ENCODE measurements at places on chromosomes 5 and 9.

GRCh38 chr9:115849679-115850412, 303.7 kb upstream of the PAPPA start:
- no peak for DNase-seq

GRCh38 chr5:140372971-140373487, 13.0 kb downstream of the SLC4A9 start:
- no peak for DNase-seq

DNA sequence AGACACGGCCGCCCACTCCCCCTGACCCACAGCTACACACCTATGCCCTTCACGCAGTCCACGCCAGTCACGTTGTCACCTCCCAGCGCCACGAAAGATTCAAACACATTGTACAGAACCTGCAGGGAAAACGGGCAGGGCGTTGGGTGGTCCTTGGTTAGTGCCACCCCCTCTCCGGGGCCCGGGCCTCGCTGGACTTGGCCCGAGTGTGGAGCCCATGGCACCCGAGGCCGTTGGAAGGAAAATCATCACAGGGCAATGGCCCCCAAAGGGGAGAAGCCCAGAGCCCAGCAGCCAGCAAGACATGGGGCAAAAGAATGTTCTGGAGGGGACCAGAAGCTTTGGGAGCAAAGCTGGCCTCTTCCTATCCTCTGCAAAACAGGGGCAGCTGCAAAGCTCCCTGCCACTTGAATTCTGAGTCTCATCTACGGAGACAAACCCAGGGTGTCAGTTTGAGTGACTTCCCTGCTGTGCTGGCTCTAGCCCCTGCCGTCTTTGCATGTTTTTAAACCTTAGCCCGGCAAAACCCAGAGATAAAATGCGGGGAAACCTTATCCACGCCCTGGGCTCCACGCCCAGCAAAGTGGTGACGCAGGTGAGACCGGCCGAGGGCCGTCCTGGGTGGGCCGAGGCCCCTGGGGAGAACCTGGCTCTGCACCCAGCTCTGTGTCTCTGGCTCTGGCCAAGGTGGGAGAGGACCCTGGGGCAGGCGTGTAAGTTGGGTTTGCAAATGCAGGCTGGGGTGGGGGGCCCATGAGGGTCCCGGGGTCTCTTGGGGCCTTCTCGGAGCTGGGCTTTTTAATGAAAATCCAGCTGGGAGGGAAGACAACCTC, 38.9 kb downstream of the SLC9A3 start:
- DNase-seq = no peak

GRCh38 chr5:14342306-14342705, 199.2 kb downstream of the TRIO start:
- no peak for DNase-seq

GRCh38 chr5:138408023-138408422, 30.8 kb upstream of the REEP2 start:
- DNase-seq = no peak

DNA sequence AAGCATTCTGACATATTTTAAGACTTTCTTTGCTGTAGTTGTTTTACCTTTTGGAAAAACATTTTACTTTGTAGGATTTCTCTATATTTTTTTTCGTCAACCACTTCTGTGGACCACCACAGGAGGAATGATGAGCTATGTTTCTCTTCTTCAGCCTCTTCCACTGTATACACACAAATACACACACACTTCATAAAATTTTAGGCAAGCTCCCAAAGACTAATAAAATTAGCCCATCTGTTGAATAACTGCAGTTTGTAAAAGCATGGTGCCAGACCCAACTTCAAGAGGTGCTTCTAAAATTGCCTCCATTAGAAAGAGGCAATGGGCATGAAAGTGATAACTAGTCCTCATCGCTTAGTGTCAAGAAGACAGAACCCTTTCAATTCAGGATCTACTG, 4.1 kb upstream of the CEP120 start:
- DNase-seq = no peak

- DNase-seq = no peak
Observed at GRCh38 chr9:13971966-13972655, 341.8 kb downstream of the NFIB start.

DNA sequence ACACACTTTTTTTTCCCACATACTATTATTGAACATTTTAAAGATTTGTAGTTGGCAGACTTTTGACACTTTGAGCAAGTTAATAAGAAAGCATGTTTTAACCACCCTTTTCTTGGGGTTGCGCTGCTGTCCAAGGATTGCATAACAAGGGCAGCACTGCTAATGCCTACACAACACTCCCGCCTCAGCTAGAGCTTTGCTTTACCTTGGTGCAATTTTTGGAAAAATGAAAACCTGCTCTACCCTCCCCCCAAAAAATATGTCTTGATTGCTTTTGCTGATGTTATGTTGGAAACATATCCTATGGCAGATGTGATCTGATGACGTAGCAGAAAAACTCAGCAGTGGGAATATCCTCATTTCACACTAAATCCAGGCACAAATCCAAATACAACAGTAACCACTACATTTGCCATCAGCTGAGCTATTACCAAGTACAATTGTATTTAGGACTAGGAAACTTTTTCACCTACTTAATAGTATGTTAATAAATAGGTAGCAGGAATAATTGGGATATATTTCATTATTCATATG, 51.5 kb downstream of the UBE2R2 start:
- DNase-seq = no peak

DNA sequence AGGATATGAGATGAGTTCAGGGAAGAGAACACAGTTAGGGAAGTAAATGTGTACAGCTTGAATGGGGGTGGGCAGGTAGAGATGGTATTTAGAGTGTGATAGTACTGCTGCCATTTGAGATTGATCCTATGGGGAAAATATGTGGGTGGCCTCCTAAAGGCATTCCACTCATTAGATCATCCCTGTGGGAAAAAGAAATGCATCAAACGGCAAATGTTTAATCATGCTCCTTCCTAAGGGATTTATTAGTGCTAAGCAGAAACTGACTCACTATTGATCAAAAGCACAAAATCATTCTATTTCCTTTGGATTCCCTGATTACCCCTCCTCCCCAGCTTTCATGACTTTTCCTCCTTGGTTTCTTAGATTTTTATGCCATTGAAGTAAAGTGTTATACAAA, 36.4 kb upstream of the SMC5 start:
- no peak for DNase-seq

DNA sequence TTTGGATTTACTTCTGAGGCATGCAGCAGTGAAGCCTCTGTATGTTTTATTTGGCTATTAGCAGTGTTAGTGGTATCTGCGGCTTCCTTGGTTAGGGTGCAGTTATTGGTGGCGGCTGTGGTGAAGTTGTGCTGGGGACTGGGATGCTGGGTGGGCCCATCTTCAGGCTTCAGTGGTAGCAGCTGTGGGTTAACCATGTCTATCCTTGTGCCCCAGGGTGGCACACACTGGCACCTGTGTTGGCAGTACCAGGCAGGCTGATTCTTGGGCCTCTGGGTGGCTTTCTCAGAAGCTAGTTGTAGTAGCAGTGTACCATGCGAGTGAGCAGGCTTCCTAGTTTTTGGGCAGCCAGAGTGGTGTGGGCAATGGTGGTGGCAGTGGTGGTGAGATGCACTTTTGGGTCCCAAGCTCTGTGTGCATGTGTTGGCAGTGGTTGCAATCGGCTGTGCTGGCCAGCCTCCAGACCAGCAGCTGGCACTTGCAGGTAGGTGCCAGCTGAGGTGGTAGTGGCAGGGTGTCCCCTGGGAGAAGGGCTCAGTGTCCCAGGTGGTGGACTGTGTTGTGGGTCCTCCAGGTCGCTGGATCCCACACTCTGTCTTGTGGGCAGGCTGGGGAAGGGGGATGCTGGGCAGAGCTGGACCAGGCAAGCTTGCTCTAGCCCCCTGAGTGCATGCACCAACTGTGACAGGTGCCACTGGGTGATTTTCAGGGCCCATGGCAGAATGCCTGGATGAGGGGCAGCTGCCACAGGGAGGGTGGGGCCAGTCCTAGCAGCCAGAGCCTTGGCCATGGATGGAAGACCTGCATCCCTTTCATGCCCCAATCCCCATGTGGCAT, 13.6 kb downstream of the AHRR start:
- DNase-seq = no peak

DNA sequence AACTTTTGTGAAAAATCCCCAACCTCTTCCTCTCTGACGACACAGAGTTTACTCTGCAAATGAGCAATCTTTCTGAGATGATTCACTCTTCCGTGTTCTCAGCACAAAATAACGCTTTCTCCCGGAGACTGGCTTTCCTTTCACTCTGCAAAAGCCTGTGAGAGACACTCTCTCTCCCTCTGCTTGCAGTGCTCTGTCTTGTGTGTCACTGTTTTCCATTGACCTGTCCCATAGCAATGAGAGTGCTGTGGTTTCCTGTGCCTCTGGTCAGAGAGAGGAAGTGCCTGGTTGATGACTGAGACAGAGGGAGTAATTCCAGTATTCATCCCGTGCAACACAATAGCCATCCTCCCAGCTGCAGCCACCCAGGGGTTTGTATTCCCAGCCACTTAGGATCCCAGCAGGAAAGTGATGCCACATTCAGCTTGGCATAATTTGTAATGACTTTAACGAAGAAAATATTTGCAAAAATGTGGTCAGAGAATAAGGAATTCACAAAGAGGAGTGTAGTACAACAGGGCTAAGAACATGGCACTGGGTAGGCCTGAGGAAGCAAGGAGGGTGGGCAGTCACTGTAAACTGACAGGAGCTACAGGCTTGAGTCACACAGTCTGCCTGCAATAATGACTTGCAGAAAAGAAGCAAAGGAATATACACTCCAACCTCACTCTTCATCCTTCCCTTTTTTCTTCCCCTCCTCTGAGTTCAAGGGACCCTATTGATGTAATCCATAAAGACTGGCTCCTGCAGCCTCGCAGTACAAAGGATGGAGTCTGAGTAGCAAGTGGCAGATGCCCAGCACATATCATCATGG, 463.5 kb upstream of the RGMB start:
- DNase-seq = peak; percentile 93

GRCh38 chr5:10329820-10330481, 22.2 kb upstream of the CMBL start:
- DNase-seq = no peak

All from glomerular endothelial cell (primary cell).